ENCODE measurements at places on chromosomes 11 and 22.

GRCh38 chr11:25710975-25711374, 621.0 kb upstream of the ANO3 start:
- DNase-seq: no peak

DNA sequence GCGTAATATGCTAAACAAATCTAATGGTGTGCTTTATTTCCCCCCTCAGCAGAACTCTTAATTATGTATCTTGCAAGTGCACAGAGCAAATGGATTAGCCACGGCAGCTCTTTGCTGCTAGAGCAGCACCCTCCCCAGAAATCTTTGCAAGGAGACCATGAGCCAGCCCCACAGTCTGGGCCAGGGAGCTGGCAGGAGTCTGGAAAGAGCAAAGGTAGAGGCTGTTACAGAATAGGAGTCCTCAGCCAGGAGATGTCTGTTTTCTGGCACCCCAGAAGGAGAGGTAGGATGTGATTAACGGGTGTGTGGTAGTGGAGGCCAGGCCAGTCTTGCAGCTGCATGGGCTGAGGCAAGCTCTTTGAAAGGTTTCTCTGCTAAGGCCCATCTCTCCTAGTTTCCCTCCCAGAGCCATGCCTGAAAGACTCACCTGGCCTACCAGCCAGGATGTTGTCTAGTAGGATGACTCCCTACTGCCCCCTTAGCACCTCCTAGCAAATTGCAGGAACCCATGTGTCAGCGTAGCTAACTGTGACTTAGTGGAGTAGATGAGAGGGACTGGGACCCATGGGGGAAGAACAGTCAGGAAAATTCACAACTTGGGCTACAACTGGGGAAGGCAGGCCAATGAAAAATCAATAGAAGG, 557.2 kb downstream of the BUD13 start:
- DNase-seq: no peak

DNA sequence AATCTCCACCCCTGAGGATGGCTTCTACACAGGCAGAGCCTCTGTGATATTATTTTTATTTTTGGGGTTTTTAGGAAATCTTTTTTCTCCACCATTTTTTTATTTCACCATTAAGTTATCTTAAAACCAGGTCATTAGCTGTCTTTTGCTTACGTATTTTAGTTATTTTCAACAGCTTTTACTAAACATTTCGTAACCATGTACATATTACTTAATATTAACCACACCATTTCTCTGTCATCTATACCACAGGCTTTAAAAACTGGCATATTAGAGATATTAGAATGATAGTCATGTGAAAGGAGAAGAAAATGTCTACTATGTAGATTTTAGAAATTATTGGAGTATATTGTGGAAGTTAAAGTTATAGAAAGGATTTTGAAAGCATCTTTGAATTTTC, 37.4 kb downstream of the YAP1 start:
- no peak for DNase-seq

DNA sequence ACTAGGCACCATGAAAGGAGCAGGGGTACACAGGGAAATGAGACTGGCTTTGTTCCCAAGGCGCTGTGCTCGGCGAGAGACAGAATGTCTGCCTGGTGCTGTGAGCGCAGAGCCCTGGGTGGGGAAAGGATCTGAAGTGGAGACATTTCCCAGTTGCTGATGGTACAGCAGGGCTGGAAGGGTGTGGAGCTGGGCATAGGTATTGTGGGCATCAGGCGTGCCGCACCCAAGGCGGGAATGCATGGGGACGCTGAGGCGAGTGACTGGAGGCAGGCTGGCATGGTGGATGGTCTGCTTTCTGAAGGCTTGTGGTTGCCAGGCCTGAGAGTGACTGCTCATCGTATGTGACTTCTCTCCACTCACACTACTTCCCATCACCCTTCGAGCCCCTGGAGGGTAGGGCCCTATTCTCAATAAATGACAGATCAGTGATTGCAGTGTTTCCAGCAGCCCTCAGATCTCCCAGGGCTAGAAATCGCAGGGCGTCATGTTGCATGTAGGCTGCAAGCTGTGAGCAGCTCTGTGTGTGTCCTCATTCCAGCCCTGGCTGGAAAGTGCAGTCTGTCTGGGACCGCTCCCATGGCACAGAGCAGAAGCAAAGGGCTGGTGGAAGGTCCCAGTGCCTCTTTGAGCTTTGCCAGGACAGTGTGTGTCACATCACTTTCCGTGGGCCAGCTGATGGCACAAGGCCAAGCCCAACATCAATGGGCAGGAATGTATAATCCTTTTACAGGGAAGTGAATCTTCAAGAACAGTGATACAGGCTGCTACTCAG, 67.7 kb downstream of the TBC1D22A start:
- no peak for DNase-seq

DNA sequence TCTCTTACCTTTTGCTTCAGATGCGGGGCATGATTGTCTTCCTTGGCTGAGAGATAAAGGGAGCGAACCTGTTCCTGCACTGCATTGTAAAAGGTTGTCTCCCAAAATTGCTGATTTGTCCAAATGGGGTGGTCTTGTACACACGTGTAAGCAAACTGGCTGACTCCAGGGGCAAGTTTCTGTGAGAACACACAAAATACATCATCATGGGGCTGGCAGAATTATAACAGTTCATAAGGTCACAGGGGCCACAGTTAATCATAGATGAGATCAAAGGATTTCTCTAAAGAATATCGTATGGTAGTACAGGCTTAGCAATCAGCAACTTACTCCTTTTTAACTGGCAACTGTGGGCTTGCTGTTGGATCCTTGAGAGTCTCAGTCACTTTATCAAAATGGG, 194.3 kb downstream of the SWAP70 start:
- no peak for DNase-seq

DNA sequence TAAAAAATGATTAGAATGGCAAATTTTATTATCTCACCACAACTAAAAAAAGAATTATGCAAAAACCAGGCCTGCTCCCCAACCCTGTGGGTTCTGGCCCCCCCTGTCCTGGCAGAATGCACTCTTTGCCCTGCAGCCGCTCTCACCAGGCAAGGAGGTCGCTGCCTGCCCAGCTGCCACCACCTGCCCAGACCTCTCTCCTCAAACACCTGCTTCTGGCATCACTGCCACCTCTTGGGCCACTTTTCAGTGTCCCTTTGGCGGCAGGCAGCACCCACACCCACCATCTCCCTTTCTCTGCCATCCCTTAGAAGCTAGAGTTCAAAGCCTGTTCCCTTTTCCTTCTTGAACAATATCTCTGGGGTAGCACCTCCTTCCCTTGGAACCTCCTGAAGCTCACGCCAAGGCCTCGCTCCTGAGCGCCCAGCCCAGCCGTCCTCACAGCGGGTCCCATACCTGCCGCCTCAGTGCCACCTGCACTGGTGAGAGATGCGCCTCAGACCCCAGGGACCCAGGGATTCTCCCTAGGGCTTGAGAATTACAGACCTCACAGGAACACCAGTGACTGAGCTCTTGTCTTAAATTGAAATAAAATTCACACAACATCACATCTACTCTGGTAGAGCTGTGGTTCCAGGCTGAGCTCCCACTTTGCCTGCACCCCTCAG, 44.6 kb downstream of the SGSM3 start:
- DNase-seq: no peak

DNA sequence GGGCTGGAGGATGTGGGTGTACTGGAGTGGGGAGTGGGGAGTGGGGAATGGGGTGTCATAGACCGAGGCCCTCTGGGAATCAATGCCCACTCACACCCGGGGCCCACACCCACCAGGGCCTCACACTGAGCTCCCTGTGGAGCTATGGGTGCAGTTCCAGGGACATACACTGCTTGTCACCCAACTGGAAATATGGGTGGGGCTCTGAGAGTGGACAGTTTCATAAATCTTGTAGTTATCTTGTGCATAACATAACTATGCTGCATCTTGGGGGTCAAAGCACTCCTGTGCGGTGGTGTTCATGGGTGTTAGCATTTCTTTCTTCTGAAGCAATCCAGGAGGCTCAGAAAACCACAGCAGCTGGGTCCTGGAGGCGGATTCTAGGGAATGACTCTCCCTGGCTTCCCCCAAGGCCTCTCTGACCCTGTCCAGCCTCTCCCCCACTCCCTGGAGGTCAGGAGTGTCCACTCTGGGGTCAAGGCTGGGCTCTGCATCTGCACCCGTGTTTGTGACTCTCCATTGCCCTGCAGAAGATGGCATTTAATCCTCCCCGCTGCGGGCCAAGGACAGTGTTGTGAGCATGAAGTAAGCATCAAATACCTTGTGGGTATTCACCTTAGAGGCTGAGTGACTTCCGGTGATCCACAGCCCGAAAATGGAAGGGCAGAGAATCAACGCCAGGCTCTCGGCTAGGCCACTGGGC, 172.5 kb downstream of the CTTN start:
- no peak for DNase-seq

DNA sequence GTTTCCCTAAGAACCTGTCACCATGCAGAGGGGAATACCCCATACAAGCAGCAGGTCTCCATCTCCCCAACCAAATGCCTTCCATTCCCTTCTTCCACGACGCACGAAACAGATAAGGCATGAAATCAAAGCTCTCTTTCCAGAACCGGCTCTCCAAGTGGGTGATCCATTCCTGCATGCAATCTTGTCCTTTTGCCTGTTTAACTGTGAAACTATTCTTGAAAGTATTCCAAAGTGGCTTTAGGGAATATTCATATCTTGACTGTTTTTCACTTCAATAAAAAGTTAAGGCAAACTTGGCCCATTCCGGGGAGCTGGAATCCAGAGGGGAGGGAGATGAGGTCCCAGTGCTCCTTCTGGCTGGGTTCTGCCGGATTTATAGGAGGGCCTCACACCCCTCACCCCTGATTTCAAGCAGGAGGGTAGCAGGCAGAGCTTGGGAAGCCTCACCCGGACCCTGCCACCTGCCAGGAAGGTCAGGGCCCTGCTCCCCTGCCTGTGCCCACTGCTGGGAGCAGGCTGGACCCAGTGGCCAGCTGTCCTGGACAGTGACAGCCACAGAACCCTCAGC, 60.9 kb downstream of the SCGB1A1 start:
- no peak for DNase-seq

GRCh38 chr11:129442171-129442570, 66.5 kb downstream of the BARX2 start:
- no peak for DNase-seq

DNA sequence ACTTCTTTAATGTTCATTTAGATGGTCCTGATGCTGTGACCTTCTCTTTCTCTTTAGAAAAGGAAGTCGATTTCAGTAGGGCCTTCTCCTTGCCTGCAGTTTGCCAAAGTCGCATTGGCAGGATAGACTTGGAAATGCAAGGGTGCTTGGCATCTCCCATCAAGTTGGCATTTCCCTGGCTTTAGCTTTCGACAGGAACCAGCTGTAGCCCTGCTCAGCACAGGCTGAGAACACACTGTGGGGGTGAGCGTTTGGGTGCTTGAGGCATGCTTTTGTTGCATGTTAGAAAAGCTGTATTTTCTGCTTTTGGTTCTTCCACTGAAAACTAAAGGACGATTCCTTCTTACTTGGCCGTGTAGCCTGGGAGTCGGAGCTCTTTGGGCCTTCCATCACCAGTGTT, 37.7 kb downstream of the LDLRAD3 start:
- no peak for DNase-seq

DNA sequence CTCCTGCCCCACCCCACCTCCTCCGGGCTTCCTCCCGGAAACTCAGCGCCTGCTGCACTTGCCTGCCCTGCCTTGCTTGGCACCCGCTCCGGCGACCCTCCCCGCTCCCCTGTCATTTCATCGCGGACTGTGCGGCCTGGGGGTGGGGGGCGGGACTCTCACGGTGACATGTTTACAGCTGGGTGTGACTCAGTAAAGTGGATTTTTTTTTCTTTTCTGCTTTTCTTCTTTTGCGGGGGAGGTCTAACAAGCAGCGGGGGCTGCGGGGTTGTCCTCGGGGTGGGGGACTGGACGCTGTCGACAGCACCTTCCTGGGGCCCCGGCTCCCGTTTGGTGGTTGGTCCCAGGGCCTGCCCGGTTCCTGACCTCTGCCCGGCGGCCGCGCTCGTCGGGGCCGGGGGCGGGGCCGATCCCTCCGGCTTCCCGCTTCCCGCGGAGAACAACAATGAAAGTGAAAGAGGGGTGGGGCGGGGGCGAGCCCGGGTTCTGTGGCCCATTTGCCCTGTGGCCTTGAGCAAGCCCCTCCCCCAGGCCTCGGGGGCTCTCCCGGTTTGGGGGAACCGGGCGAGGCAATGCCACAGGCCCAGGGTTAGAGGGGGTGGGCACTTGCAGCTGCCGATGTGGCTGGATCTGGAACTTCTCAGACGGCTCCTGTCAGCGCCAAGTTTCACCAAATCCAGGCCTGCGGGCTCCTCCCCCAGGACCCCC, 975 bp upstream of the MDK start:
- no peak for DNase-seq

DNA sequence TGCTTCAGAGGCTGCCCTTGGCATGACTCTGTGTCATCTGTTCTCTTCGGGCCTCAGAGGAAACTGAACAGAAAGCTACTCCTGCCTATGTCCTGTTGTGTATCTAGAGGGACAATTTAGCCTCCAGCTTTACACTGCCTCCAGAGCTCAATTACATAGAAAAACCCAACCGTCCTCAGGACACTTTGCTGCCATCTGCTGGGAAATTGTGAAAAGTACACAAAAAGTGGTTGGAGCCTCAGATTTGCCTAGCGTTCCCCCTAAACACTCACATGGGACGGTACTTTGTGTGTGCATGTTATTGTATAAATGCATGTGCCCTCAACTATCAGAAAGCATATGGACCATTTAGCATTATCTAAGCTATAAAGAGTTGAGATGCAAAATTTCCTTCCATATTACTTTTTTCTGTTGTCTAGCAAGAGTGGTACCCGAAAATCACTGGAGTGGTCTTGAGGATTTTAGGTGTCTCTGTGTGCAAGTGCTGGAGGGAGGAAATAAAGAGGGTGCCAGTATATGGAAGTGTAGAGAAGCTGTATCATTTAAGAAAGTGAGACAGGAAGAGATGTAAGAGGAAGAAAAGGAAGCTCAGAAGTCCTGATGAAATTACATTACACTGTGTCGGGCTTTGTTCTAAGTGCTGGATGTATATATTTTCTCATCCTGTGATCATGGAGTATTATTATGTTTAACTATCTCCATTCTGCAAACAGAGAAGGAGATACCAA, 8.7 kb upstream of the MS4A4E start:
- DNase-seq: no peak

DNA sequence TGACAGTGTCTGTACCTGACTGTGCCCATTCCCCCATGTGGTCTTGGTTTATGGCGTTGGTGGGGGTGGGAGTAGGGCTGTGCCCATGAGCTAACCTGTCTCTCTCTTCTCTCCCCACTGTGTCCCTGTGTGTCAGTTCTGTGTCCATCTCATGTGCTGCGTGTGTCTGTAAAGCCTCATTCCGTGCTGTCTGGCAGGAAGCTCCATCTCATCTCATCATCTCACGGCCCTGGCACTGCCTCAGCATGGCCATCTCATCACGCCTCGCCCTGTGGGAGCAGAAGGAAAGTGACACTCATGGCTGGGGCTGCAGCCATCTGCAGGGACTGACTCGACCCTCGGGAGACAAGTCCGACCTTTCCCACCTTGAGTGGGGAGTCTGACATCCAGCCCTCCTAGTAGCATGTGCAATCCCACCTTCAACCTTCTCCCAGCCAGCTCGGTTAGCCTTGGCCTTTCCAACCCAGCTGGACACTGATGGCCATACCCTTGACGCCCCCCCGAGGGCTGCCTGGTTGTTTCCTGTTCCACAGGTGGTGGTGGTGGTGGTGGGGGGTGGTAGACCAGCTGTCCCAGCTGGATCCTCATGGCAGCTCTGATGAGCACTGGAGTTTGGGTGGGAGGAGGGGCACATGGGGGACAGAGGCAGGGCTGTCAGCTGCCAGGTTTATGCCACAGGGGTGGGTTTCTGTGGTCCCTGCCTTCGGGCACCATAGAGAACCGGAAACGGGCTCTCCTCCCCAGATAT, 19.0 kb downstream of the MYO18B start:
- no peak for DNase-seq

- no peak for DNase-seq
These were observed 5.9 kb upstream of the GLB1L3 start for GRCh38 chr11:134270250-134270714.

GRCh38 chr22:50626314-50626849, 1.6 kb downstream of the ARSA start:
- DNase-seq: no peak

Measured in CD8-positive, alpha-beta T cell (primary cell).